ENCODE measurements at places on chromosomes 16 and 17.

DNA sequence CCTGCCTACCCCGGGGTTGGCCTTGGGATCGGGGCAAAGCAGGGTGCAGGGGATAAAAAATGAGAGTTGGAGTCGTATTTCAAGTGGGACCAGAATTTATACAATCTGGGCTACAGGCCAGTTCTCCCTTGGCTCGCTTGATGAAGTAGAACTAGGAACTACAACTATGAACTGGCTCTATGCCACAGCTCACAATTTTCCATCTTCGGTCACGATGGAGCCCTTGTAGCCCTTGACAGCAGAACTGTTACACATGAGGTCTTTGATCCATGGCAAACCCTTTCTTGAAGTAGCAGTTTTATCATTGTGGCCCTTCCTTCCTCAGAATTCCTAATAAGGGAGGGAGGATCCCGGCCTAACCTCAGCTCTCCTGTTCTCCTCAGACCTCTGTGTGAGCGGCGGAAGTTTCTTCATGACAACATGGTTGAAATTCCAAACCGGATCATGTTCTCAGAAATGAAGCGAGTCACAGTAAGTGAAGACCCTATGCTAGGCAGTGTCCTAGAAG is 17.1 kb downstream of the LIG3 start:
- no peak for DNase-seq

- DNase-seq = no peak
Measured at GRCh38 chr17:63185420-63185819, 219.4 kb downstream of the TANC2 start.

DNA sequence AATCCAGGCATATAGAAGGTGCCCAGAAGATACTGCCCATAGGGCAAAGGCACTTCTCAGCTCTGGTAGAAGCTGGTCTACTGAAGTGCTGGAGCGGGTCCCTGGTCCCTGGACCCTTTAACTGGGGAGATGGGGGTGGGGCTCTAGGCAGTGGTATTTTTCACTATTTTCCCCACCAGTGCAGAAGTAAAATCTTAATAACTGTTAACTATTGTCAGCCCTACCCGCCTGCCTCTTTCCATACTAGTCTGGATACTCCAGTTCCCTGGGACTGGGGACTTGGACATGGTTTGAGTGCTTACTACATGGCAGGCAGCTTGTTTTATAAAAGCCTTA is 24.6 kb downstream of the IGF2BP1 start:
- DNase-seq = no peak

GRCh38 chr17:46991617-46992016 is 12.6 kb upstream of the RPRML start:
- no peak for DNase-seq

GRCh38 chr17:8628172-8628571 is 2.4 kb downstream of the MYH10 start:
- no peak for DNase-seq

GRCh38 chr17:83007504-83008185 is 71.8 kb upstream of the METRNL start:
- DNase-seq = no peak

- no peak for DNase-seq
Measured at GRCh38 chr17:63682441-63682840, 17.5 kb downstream of the LIMD2 start.

GRCh38 chr16:84194470-84195200 is 3.7 kb downstream of the ADAD2 start:
- DNase-seq = no peak

DNA sequence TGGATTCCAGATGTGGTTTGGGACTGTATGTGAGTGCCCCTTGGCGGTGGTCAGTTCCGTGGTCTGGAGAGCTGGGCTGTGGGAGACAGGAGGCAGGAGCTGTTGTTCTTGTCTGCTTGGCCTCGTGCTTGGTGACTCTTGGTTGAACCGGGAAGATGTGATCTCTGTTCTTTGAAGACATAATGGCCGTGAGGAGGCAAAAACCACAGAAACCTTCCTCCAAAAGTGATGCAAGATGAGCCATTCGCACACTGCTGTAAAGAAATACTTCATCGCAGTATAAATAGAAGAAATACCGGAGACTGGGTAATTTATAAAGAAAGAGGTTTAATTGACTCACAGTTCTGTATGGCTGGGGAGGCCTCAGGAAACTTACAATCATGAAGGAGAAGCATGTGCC is 128.8 kb downstream of the RAP1GAP2 start:
- DNase-seq = no peak

- DNase-seq = no peak
Measured at GRCh38 chr16:29107299-29107698, 122.4 kb downstream of the LAT start.

GRCh38 chr16:47069313-47069712 is 74.4 kb downstream of the NETO2 start:
- DNase-seq = no peak

GRCh38 chr16:72612256-72612655 is 435.7 kb downstream of the ZFHX3 start:
- no peak for DNase-seq

DNA sequence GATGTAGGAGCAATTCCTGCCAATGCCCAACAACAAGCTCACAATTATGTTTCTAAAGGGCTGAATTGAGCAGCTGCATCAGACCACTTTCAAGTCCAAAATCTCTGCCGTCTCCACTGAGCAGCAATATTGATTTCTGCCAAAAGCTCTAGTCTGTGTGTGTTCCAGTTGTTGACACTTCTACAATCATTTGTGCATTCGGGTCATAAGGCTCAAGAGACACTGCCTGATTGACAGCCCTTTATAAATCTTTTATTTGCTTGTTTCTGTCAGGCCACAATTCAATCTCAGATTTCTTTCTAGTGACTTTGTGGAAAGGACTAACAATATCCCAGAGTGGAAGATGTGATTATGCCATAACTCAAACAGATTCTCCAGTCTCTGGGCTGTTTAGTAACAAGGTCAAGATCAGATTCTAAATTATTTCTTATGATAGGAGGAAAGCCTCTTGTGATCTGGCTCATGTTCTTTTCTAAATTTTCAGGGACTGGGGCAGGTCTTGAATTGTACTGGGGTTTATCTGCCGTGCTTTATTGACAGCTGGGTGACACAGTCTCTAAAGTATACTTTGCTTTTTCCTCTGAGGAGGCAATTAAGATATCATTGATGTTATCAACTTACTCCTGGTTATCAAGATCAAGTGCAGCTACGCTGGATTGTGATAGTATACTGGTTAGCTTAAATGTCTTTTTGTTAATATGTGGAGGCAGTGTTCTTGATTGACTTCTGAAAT is 377.1 kb downstream of the CNTNAP4 start:
- DNase-seq = no peak

DNA sequence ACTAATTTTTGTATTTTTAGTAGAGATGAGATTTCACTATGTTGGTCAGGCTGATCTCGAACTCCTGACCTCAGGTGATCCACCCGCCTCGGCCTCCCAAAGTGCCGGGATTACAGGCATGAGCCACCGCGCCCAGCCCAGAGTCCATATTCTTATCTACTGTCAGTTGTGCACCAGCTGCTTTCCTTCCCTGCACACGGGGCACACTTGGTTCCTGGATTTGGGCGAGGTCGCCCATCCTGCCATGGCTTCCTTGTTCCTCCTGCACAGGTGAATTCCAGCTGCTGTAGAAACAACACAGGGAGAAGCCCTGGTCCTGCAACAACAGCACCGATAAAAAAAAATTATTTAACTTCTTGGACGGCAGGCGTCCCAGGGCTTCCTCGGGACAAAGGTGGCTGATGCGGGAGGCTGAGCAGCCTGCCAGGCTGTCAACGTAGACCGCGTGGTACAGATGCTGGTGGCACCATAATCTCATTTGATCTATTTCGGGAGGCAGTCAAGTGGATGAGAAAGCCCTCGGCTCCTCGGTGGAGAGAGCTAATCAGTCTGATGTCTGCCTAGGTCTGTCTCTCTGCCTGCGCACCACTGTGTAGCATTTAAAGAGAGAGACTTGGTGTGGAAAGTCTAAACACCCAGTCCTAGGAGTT is 19.1 kb downstream of the RGS9 start:
- no peak for DNase-seq

- DNase-seq = no peak
Measured at GRCh38 chr17:79145548-79145947, 70.9 kb downstream of the ENGASE start.

GRCh38 chr17:10136258-10136981 is 62.0 kb downstream of the GAS7 start:
- DNase-seq = no peak

- no peak for DNase-seq
Measured at GRCh38 chr17:6546069-6546718, 10.2 kb downstream of the PITPNM3 start.

DNA sequence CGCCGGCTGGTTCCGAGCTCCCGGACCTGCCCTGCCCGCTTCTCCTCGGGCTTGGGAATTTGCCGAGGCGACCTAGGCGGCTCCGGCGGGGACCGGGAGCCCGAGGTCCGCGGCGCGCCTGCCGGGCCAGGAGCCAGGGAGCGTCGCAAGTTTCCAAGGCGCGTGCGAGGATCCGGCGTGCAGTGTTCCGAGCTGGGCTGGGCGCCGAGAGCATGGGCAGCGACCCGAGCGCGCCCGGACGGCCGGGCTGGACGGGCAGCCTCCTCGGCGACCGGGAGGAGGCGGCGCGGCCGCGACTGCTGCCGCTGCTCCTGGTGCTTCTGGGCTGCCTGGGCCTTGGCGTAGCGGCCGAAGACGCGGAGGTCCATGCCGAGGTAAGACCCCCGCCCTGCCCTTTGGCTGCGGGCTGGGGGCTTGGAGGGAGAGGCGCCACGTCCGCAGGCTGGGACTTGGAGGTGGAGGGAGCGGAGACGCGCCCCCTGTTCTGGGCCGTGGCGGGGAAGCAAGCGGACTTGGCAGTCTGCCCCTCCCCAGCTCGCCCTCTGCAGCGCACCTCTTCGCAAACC is 668 bp downstream of the MMP15 start:
- DNase-seq = no peak

GRCh38 chr16:77387815-77388209 is 47.0 kb downstream of the ADAMTS18 start:
- DNase-seq = no peak

GRCh38 chr17:16428098-16428882 is 12.9 kb downstream of the TRPV2 start:
- no peak for DNase-seq

GRCh38 chr16:22969567-22969966 is 155.6 kb downstream of the HS3ST2 start:
- DNase-seq = no peak

Measured in stimulated activated CD4-positive, alpha-beta T cell treated with anti-CD3 and anti-CD28 coated beads, TNF-alpha, amount 100 ng/mL, for 1 hour (primary cell).